ENCODE measurements at places on chromosomes 3 and 15.

- DNase-seq: no peak
Measured at GRCh38 chr3:4794331-4794730, 184.9 kb upstream of the BHLHE40 start.

GRCh38 chr3:17192995-17193394 lies 308.2 kb downstream of the PLCL2 start:
- DNase-seq: no peak

GRCh38 chr3:179695672-179696313 lies 43.0 kb downstream of the USP13 start:
- no peak for DNase-seq

DNA sequence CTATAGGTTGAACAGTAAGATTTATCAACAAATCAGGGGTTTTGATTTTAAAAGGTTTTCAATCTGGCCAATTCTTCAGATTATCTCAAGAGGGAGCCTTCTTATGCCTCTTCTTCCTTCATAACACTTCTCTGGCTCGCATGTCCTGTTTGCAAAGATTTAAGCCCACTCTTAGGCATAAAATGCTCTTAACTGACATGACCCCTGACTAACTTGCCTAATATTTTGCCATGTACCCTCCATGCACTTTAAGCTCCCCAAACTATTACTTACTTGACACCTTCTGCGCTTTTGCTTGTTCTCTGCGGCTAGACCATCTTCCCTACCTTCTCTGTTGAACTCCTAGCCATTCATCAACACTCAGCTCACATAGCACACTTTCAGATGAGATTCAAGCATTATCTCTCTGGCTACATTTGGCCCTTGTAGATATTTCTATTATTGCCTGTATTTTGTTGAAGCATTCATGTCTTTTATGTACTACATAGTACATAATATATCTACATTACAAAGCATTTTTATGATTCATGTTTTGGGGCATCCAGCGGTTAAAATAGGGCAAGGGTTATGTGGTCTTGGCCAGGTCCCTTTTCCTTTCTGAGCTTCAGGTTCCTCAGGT lies 1.0 kb upstream of the ARIH1 start:
- DNase-seq: no peak

GRCh38 chr3:46368569-46368968 lies 2.2 kb upstream of the CCR5 start:
- DNase-seq: peak; percentile 65

GRCh38 chr15:74545086-74545485 lies 4.1 kb downstream of the ARID3B start:
- no peak for DNase-seq

- DNase-seq: no peak
Measured at GRCh38 chr3:129583289-129583688, 23.2 kb downstream of the PLXND1 start.

- DNase-seq: no peak
Measured at GRCh38 chr3:194298331-194299227, 52.5 kb downstream of the CPN2 start.

DNA sequence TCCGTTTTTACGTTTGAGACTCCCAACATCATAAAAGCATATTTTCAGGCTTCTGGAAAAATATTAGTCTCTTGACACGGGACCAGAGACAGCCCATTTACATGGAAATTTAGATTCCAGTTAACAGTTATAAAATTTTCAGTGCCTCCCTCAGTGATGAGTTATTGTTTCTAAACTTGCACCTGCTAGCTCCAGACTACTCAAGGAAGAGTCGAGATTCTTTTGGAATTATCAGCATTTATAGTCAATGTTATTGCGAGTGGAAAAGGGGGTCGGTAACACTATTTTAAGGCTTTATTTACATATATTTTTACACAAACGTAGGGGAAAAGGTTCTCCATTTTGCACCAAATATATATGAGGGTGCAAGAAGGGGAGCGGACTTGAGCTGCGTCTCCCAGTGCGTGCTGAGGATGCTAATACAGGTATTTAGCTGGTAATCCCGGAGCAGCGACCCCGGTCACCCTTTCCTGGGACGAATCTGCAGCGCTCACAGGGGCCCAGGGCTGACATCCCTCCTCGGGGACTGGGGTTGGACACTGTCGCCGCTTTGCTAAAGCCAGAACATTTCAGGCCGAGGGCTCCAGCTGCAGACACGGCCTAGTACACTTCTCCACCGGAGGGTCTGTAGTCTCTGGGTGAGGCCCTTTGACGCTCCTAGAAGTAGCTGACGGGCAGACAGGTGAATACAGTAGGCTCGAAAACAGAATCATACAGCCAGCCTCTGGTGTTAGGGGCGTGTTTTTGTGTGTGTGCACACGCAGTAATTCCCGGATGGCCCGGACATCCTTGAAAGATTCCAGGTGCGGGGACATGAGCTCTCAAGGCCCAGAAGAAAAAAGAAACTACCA lies 729 bp upstream of the ZBTB11 start:
- DNase-seq: no peak
